ENCODE measurements at places on chromosomes 12 and 14.

DNA sequence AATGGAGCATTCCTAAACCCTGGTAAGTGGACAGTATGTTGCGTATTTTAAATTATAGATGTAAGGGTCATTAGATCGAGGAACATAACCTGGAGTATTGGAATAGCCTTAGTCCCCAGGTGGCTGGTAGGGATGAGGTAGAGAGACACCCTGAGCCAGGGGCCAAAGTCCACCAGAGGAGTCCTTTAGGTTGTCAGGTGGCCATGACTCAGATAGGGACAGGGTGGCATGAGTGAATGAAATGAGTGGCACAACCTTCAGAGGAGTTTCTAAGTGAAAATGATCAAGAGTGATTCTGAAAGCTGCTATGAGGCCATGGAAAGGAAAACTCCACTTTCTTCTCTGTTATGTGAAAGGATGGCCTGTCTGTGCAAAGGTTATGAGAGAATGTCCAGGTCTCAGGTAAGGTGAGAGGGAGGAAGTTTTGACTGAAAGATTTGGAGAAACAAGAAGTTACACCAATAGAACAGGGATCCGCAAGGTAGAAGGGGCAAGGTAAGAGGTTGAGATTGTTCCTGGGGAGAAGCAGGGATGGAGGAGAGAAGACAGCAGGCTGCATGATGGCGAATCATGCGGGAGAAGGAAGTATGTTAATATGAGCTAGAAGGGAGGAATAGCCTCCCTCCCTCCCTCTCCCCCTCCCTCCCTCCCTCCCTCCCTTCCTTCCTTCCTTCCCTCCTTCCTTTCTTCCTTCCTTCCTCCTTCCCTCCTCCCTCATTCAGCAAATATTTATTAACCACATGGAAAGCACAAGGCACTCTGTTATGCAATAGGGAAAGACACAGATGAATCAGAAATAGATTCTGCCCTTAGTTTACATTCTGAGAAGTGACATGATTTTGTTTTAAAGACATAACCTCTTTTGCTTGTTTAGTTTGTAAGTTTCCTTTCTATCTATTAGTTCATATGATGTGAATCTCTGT is 14.0 kb upstream of the RIPK3 start:
- DNase-seq: no peak

GRCh38 chr14:77194706-77195105 is 13.1 kb downstream of the TMEM63C start:
- DNase-seq: no peak

DNA sequence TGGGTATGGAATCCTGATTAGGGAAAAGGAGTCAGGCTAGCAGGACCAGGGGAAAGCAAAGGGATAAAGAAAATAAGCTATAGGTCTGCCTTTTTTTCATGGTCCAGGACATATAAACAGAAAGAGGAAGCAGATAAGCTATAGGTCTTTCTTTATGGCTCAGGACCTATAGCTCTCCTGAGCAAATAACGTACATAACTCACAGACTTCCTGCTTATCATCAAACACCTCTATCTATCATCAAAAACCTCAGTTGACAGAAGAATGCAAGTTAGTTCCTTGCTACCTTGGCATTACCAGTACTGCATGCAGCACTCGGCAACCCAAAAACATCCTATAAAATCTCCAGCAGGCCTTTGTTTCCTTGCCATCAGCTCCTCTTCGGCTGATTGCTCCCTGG is 238.7 kb upstream of the OR4E1 start:
- DNase-seq: no peak

GRCh38 chr12:64124511-64125197 is 97.4 kb downstream of the KICS2 start:
- DNase-seq: no peak

DNA sequence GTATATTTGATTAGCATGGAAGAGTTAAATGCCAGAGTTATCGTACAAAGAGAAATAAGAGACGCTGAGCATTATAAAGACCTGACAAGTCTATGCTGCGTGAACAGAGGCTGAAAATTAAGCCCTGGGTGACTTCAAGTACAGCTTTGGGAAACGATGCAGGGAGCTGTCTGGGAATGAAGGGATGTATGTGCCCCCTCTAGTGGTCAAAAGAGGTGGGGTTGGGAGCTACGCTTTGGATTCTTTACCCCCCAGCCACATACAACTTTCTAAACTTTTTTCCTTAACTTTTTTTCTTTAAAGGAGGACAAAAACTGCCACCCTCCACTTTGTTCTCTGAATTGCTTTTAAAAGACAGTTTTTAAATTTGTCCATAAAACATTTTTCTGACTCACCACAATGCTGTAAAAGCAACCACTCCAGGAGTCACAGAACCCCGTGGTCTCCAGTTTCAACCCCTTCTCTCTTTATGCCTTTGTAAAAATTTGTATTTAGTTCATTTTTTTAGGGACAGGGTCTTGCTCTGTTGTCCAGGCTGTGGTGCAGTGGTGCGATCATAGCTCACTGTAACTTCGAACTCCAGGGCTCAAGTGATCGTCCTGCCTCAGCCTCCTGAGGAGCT is 59.4 kb downstream of the ZNF664 start:
- DNase-seq: no peak

GRCh38 chr14:32303865-32304264 is 25.2 kb upstream of the AKAP6 start:
- DNase-seq: no peak
